ENCODE measurements at places on chromosomes 4 and X.
A peak's percentile ranks its signal among the peaks of the same experiment; 100 is the strongest.

DNA sequence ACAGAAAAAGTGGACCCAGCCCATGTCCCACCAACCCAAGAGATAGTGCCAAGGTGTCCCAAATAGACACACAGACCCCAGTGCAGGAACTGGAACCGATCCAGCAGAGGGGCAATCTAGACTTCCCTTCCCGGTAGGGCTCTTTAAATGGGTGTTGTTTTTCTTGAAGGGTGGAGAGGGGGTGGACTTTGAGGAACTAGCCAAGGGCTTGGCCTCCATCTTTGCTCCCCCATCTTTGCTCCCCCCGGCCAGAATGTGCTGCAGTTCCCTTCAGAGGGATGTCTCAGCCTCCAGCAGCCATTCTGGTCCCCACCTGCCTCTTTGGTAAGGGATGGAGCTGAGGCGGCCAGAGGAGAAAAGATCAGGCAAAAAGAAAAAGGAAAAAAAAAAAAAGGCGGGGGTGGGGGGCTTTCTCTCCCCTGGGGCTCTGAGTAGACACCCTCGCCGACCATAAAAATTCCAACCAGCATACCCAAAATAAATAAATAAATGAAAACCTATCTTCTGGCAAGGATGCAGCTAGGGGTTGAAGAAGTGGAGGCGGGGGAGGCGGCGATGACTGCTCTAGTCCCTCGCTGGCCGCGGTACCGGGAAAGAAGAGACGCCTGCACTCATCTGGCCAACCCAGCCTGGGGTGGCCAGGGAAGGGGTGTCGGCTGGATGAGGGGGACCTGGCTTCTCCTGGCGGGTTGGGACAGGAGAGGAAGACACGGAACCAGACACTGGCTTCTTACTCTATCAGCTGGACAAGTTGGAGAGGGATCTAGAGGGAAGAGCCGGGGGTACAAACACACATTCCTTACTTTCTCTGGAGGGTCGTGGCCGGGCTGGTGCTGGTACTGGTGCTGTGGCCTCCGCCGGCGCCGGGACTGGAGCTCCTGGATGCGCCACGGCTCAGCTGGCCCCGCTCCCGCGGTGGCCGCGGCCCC is 38.5 kb upstream of the IQSEC2 start:
- no peak for DNase-seq

- no peak for DNase-seq
Measured at GRCh38 chrX:116318672-116319071, 117.7 kb upstream of the SLC6A14 start.

DNA sequence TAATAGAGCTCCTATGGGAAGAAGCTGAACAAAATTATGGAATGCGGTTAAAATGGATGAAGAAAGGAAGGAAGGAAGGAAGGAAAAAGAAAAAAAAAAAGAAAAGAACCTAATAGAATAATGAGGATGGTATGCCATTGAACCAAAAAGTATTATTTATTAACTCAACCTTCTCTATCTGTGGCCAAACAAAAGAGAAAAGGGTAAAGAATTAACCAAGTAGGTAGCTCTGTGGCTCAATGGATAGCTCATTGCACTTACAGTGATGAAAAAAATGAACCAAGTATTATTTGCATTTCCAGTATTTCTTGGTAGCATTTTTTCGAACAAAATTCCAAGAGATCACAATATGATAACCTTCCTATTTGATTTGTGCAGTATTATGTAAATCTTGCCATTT is 56.9 kb upstream of the SLC39A8 start:
- no peak for DNase-seq

DNA sequence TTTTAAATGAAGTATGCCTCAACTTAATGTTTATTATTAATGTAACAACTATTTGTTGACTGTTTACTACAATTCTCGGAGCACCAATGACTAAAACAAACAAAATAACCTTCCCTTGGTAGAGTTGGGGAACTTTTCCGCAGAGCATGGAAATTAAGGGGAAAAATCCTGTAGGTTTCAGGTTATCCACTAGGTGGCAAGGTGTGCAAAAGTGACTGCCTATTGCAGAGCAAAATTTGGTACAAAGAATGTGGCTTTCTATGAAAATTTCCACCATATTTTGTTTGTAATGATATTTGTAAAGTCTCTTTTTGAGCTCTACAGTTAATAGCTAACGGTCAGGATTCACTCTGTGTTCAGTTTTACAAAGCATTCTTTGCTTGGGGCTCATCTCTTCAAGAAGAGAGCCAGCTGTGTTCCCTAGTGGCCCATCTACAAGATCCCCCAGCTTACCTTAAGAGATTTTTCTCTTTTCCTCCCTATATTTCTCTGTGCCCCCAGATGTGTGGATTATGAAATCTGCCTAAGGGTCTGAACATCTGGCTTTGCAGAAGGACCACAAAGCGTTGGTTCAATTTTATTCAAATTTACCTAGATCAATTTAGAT is 61.1 kb downstream of the FBXO8 start:
- DNase-seq, result no peak

DNA sequence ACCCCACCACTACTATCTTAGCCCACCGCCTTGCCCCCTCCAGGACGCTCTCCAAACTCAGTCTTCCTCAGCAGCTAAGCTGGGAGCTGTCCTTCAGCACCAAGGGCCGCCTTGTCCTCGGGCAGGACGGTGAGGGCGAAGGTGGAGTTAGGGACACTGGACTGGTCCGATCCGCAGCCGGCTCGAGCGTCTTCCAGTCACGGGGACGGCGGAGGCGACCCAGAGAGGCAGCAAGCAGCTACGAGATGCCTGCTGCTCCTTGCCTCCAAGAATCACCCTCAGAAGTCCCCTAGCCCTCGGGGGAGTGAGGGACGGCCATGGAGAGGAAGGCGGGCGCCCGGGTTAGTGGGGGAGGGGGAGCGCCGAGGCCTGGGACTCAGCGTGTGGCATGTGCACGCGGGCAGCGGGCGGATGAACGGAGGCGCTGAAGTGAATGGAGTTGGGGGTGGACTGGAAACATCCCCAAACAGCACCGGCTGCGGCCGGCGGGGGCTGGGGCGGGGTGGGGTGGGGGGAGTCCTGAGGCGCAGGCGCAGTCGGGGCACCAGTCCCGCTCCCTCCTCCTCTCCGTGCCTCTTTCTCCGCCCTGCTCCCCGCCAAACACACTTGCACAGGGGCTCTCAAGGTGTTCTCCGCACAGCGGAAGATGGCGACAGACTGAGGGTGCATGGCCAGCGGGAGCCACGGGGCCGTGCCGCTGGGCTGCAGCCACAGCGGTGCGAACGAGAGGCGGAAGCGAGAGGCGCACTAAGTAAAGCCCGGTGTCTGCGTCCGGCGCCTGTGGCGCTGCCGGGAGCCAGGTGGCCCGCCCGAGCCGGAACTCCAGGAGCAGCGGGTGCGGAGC is at the start of gene NALF2:
NALF2 (plus strand) TSS at position 545 of the 844 bp plus-strand sequence. CDS start 957 bp downstream, outside the sequence.
- DNase-seq, result no peak

GRCh38 chr4:170391066-170391740 is 301.4 kb upstream of the AADAT start:
- DNase-seq, result no peak

GRCh38 chrX:134660627-134661026 is 2.4 kb upstream of the PLAC1 start:
- DNase-seq, result no peak

DNA sequence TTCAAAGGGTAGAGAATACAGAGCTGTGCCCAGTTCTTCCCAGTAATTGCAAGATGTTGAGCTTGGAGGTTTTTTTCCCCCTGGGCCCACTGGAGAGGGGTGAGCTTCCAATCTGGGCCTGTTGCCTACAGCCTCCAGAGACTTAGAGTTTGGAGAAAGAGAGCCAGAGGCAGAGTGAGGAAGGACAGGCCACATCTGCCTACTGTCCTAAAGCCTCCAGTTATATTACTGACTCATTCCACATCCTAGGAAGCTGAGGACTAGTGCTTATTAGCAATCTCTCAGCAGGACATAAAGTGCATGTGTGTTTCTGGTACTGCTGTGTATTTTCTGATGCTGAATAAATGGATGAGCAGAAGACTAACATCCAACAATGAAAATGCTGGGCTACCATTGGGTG is 181.0 kb upstream of the MAMLD1 start:
- DNase-seq, result no peak

DNA sequence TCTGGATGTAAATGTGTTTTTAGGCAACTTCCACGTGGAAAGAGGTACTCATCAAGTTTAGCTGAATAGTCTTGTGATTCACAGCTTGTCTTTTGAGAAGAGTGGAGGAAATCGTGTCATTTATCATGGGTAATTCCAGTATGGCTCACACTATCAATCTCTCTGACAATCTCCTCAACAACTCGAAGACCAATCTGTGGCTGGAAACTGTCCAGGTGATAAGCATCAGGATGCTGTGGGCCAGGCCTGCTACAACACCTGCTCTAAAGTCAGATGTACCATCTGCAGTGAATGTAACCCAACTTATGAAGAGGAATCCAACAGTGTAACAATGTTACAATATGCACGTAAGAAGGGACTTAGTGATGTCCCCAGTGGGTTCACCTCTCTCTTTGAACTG is 132.1 kb upstream of the GK2 start:
- no peak for DNase-seq

GRCh38 chr4:177964693-177965168 is 522.5 kb upstream of the AGA start:
- no peak for DNase-seq

- no peak for DNase-seq
Measured at GRCh38 chr4:2217726-2218125, 24.2 kb downstream of the HAUS3 start.

- no peak for DNase-seq
Measured at GRCh38 chr4:3399277-3400194, 42.2 kb upstream of the HGFAC start.

- no peak for DNase-seq
Measured at GRCh38 chrX:151985955-151986354, 11.5 kb upstream of the GABRE start.

DNA sequence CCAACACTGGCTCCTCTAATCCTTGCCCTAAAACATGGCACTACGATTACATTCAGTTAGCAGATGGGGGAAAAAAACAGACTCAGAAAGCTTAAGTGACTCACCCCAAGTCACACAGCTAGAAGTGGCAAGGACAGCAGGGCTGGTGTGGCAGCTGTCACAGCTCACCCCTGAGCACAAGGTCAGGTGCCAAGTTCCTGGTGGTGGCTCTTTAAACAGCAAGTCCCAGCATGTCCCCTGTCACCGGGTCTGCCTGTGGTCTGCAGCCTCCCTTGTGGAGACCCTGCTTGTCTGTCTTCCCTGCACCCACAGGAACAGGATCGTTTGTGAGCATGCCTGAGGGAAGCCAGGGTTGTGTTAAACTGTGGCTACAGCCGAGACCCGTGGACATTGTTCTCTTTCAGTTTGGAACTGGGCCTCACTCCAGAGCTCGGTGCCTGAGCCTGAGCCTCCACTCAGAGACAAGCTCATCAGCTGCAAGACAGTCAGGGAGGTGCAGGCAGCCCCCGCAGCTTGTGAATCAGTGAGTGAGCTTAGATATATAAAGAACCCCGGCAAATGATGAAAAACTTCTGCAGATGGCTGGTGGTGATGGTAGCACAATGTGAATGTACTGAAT is 260.8 kb downstream of the BCOR start:
- no peak for DNase-seq

GRCh38 chr4:188138227-188138626 is 1.0 kb upstream of the TRIML1 start:
- no peak for DNase-seq

- DNase-seq, result peak; percentile 16
Measured at GRCh38 chr4:1403591-1404572, 2.4 kb downstream of the NKX1-1 start.

DNA sequence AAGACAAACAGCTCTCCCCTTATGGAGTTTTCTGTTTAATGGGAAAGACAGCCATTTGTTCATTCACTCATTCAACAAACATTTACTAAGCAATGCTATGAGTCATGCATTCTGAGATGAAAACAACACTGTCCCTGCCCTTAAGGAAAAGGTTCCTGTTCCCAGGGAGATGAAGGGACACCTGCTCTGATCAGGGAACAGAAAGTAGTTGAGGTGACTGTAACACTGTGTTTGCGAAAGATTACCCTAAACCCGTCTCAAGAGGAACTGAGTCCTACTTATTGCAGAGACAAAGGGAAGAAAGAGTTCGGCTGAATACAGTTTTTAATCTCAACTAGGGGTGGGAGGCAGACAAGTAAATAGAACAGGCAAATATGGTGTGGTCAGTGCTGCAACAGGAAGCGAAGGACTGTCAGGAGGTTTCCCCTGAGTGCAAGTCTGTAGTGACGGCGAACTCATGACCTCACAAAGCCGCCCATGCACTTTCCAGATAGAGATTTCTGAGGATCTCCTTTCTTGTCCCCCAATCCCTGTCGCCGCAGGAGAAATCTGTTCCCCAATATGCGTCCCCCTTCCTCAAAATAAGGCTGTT is 712 bp downstream of the STX18 start:
- no peak for DNase-seq

DNA sequence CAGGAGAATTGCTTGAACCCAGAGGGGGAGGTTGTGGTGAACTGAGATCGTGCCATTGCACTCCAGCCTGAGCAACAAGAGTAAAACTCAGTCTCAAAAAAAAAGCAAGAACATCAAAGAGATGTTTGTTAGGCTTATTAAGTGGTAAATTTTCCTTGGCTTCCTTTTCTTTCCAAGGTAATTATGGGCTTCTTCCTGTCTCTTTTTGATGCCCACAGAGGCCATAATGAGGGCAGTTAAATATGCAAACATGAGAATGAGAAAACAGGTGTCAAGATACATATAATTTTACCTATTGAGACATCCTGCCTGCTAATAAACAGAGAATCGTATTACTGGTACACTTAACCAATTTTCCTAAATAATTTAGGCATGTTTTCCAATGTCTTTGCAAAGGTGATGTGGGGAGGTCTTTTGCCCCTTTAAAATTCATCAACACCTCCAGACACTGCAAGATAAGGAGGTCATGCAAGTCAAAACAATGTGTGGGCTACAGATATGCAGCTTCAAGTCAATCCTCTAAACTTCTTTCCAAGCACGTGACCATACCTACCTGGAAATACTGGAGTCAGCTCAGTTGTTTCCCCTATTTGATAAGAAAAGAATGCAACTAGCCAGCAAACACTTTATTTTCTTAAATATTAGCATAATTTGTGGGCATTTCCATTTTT is 2.7 kb downstream of the SLC39A8 start:
- no peak for DNase-seq

DNA sequence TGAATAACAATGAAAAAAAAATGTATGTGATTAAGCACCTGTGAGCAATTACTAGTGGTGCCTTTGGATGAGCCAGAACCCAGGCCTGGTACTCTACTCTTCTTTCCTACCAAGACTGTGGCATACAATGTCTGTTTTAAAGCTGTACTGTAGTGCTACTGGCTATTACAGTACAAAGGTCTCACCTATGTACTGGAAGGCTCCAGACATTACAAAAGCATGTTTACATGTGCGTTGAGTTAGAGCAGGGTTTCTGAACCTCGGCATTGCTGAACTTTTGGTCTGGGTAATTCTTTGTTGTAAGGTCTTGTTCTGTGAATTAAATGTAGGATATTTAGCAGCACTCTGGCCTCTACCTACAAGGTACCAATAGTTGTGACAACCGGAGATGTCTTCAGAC is 153.8 kb downstream of the SPATA18 start:
- DNase-seq, result no peak

GRCh38 chr4:72997409-72997808 is 72.1 kb downstream of the COX18 start:
- no peak for DNase-seq

GRCh38 chrX:21721195-21721594 is 36.7 kb downstream of the SMPX start:
- no peak for DNase-seq

GRCh38 chr4:120085705-120086104 is 19.1 kb upstream of the MAD2L1 start:
- no peak for DNase-seq

Measured in activated T-cell treated with anti-CD3 and anti-CD28 coated beads, Interleukin-2, amount 50 U/mL, for 1 hour (primary cell).